ENCODE measurements at places on chromosomes 13 and 19.
A peak's percentile ranks its signal among the peaks of the same experiment; 100 is the strongest.

GRCh38 chr19:12496480-12496879 is 11.9 kb upstream of the ZNF709 start:
- DNase-seq: no peak

DNA sequence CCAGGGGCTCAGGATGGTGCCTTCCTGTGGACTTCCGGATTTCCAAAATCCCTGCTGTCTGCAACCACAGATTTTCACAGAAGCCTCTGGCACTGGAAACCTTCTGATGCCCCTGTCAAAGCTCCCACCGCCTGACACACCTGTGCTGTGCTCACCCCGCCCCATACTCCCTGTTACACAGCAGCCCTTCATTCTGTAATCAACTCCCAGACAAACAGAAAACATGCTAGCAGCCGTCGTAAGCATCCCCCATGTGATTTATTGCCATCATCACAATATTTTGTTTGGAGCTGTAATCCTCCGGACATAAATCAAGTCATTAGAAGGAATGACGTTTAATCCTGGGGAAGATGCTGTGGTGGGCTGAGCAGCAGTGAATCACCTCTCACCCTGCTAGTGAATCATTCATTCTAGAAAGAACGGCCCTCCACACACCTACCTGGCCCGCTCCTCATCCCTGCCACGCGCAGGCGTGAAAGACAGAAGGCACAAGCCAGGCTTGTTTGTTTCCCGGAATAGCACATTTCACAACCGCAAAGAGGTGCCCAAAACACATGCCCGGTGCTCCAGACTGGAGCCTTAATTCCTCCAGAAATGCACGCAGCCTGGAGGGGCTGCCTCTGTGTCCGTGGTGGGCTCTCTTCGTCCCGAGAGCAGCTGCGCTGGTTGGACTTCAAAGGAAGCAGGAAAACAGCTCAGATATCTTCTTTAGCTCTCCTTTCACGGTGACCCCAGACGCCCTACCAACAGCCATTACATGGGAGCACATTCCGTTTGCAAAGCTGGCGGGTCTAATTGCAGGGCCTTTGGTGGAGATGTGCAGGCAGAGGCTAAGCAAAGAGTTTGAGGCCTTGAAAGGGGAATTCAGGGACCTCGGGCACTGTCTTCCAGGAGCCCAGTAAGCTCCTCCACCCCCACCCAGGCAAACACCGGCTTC is 41.3 kb upstream of the KCTD15 start:
- DNase-seq: no peak

- DNase-seq: no peak
These were observed 316.0 kb upstream of the MIR17HG start for GRCh38 chr13:91031508-91031907.

- DNase-seq: no peak
These were observed 31.3 kb downstream of the TEX26 start for GRCh38 chr13:30963791-30964190.

- peak; percentile 86 for DNase-seq
These were observed 67.8 kb downstream of the GADD45B start for GRCh38 chr19:2543463-2544442.

DNA sequence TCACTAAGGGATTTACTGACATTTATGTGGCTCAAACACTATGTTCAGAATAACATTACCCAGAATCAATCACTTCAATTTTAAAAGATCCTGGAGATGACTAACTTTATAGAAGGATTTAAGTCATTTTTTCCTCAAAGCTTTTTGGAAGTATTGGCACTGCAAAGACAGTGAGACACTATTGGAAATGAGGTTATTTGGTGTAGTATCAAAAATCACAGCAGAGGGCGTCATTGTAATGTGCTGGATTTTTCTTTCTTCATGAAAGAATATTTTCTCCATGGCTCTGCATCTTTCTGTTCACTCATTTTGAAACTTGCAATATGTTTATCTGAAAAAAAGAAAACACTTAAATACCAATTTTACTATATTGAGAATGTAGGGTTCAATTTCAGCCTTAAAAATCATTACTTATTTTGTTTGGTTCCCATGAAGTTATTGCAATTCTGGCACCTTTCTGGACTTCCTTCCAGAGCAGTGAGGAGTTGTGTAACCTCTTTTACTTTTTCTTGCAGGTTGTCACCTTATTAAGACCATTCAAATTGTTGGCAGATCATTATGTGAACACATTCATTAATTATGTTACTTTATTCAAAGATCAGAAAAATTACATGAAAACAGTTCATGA is 3.7 kb upstream of the CSNK1A1L start:
- peak; percentile 12 for DNase-seq

DNA sequence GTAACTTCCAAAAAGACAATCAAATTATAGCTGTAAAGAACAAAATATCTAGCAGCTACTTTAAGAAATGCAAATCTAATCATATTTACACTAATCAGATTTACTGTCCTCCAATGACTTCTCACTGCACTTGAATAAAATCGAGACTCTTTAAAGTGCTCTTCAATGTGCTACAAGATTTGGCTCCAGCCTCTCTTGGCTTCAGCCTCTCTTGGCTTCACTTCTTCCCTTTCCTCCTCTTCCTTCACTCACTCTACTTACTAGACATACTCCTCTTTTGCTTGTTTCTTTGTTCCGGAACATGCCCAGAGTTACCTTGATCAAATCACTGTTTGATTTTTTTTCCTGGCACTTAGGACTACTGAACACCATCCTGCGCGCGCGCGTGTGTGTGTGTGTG is 495.4 kb downstream of the LMO7 start:
- DNase-seq: no peak

- no peak for DNase-seq
These were observed 125.2 kb downstream of the LMO7 start for GRCh38 chr13:75761369-75761768.

DNA sequence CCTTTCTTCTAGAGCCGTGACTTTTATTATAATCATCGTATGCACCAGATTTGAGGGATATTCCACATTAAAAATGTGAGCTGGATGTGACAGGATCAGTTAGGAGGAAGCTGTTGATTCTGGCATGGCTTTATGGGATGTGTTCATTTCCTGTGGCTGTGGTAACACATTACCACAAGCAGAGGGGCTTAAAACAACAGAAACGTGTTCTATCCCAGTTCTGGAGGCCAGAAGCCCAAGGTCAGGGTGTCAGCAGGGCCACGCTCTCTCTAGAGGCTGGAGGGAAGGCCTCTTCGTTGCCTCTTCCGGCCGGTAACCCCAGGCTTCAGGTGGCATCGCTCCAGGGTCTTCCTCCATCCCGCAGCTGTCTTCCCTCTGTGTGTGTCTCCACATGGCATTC is 14.5 kb downstream of the MED25 start:
- no peak for DNase-seq

DNA sequence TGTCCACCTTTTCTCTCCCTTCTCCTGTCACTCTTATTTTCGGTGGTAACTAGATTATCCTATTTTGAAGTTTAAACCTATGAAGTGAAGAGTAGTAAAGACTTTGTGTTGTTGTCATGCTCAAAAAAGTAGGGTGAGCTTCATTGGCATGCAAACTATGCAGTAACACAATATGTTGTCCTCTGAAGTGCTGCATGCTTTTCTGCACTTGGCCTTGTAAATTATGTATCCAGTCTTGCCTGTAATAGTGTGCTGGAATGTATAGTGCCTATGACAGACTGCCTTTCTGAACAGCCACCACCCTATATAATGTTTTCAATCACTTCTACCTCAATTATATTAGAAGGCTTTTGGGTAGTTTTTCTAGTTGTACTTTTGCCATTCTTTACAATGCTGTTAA is 1198.2 kb upstream of the PCDH20 start:
- DNase-seq: no peak

Data from COLO829 (cell line).